Smooth muscle cell of trachea (primary cell): ENCODE measurements at places on chromosomes 3 and 15. TPM values are rescaled to one million over a fixed set of nuclear protein-coding genes. Genes with fewer than 3 reads are reported as not detected.

TRH gene
- not detected in 2 replicates for total RNA-seq

SERPINI2 gene
- total RNA-seq = not detected in 2 replicates

NRROS gene
- total RNA-seq = 0.58 and 1.5 TPM in 2 replicates

ANKRD34C gene
- not detected in 2 replicates for total RNA-seq

PRR20G gene
- not detected in 2 replicates for total RNA-seq

C3orf22 gene
- not detected in 2 replicates for total RNA-seq

CEP97 gene
- 8.6 and 19.2 TPM in 2 replicates for total RNA-seq

AP3B2 gene
- 0.15 and 1.5 TPM in 2 replicates for total RNA-seq

CCRL2 gene
- 0.29 and 0.83 TPM in 2 replicates for total RNA-seq

SPATA12 gene
- total RNA-seq = under 0.01 and 0.15 TPM in 2 replicates

CNTN4 gene
- total RNA-seq = under 0.01 TPM in 1 of 2 replicates, not detected in the other

ST3GAL6 gene
- total RNA-seq = 0.87 and 0.99 TPM in 2 replicates

KBTBD13 gene
- total RNA-seq = under 0.01 and 0.17 TPM in 2 replicates

ARF4 gene
- 183 and 192 TPM in 2 replicates for total RNA-seq

DYNLT2B gene
- total RNA-seq = 6.9 and 8.1 TPM in 2 replicates

VILL gene
- total RNA-seq = 8.0 and 8.3 TPM in 2 replicates

MEF2A gene
- 42.2 and 49.9 TPM in 2 replicates for total RNA-seq

HTR3C gene
- total RNA-seq = not detected in 2 replicates

STRA6 gene
- 0.29 and 0.83 TPM in 2 replicates for total RNA-seq

MRAS gene
- 20.1 and 52.4 TPM in 2 replicates for total RNA-seq

CCDC9B gene
- total RNA-seq = 21.2 and 39.2 TPM in 2 replicates

GOLGA6B gene
- total RNA-seq = not detected in 2 replicates

MASP1 gene
- 33.2 and 178 TPM in 2 replicates for total RNA-seq

LDHAL6B gene
- total RNA-seq = not detected in 2 replicates

PIERCE2 gene
- 1.2 TPM in 2 replicates for total RNA-seq

ASB14 gene
- total RNA-seq = not detected in 2 replicates

SV2B gene
- not detected in 2 replicates for total RNA-seq

AGBL1 gene
- total RNA-seq = not detected in 2 replicates

DOCK3 gene
- total RNA-seq = 0.17 and 0.29 TPM in 2 replicates

FGF12 gene
- total RNA-seq = 0.17 TPM in 1 of 2 replicates, not detected in the other

IL17RD gene
- total RNA-seq = 8.9 TPM in 2 replicates

SCN11A gene
- total RNA-seq = under 0.01 and 0.17 TPM in 2 replicates

SNTN gene
- not detected in 2 replicates for total RNA-seq

SLC51A gene
- total RNA-seq = not detected in 2 replicates

LSAMP gene
- 7.1 and 12.2 TPM in 2 replicates for total RNA-seq

AMIGO3 gene
- 0.29 and 1.8 TPM in 2 replicates for total RNA-seq
